ENCODE measurements at places on chromosomes 7 and 10.
A peak's percentile ranks its signal among the peaks of the same experiment; 100 is the strongest.

DNA sequence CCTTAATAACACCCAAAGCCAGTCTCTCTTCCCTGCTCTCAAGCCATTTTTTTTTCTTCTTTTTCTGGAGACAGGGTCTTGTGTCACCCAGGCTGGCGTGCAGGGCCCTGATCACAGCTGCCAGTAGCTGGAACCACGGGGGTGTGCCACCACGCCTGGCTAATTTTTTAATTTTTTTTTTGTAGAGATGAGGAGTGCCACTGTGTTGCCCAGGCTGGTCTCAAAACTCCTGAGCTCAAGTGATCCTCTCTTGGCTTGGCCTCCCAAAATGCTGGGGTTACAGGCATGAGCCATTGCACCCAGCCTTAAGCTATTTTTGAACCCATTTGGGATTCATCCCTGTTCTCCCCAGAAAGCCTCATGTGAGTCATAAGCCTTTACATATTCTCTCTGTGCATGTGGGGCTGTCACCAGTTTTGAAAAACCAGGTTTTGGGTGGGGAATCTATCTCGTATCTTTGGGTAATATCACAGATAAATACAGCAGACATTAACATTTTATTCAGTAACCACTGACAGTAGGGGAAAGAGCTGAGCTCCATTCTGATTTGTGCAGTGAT is 15.5 kb downstream of the ZNF487 start:
- peak; percentile 12 for DNase-seq

DNA sequence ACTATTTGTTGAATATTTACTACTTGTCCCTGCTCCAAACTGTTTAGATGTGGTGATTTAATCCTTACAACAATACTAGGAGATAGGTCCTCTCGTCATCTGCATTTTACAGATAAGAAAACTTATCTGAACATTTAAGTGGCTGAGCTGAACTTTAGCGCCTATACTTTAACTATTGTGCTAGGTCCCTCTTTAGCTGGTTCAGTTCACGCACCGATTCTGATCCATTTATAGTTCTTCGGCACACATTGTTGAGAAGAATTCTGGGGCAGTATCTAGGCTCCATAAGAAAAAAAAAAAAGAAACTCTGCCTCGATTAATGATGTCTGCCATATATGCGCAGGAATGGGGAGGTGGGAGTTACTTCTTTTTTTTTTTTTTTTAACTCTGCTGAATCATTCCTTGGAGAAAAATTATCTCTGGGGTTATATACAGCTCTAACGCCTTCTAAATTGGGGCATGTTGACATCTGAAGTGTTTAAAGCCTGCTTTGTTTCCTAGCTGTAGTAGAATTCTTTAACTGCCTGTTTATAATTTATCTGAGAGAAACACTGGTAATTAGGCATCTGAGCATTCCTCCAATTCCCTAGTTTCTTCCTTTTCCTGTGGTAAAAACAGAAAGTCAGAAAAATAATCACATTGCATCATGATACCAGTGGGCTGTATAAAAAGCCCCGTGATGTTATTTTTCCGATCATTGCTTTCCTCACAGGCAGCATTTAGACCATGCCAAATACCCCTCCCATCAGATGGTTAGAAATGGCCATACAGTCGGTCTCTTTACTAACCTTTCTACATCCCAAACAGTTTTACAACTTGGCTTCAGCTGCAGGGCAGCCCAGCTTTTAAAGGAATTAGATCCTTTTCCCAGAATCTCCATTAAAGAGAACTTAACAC is 98.5 kb upstream of the KDM7A start:
- no peak for DNase-seq

DNA sequence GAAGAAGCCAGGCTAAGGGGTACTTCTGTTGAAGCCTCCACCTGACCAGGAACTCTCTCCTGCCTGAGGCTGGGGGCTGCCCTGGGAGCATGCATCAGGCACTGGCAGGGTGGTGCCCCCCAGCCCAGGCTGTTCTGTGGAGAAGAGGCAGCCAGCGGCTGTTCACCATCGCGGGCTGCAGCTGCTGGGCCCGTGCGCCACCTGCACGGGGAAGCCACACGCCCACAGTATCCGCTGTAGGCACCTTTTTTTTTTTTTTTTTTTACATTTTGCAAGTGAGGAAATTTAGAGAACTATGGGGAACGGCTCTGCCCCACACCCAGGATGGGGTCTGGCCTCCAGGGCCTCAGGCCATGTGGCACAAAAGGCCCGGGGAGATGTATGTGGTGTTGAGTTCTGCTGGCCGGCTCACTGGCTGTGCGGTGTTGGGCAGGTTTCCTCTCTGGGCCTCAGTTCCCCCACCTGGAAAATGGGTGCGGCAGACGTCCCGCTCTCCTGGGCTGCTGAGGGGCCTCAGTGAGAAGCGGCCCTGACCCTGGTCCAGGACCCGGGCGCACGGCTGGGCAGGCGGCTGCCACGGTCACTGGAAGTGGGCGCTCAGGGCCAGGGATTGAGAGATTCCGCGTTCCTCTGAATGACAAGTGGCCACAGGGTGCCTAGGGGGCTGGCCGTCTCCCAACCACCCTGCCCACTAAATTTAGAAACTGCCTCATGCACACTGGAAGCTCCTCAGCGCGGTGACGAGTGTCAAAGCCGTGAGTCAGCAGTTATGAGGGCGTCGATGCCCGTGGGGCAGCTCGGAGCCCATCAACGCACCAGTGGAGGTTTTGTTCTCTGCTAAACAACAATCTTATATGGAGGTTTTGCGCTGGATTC is 8.8 kb upstream of the INTS1 start:
- no peak for DNase-seq

DNA sequence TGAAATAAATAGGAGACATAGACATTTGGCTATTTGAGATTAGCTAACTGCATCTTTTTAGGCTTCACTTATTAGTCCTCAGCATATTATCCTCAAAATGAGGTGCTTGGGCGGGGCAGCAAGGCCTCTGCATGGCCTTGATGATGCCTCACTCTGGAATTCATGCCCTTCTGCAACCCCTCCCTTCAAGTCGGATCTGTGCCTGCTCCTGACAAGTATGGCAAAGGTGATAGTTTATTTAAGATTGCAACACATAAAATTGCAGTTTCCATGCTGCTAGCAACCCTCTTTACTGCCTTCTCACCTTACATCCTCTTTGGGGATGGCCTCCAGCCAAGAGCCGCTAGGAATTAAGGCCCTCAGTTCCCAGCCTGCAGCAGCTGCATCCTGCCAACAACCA is 241.3 kb upstream of the ADARB2 start:
- DNase-seq, result no peak

- DNase-seq, result no peak
Observed at GRCh38 chr10:7312488-7312857, 98.4 kb downstream of the SFMBT2 start.

DNA sequence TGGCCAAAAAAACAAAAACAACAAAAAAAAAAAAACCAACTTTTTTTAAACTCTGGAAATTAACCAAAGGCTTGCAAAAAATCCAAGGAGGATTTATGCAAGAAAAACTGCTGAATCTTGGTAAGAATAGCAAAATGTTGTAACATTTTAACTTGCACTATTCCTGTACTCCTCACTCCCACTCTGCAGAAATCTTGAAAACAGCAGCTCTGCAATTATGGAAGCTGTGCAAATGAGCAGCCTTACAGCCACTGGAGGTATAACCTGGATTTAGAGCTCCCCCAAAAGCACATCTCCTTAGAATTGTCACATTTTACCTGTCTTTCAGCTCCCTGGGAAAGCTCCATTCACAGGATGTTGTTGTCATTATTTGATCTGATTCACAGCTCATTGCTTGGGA is 41.8 kb upstream of the LRGUK start:
- no peak for DNase-seq

DNA sequence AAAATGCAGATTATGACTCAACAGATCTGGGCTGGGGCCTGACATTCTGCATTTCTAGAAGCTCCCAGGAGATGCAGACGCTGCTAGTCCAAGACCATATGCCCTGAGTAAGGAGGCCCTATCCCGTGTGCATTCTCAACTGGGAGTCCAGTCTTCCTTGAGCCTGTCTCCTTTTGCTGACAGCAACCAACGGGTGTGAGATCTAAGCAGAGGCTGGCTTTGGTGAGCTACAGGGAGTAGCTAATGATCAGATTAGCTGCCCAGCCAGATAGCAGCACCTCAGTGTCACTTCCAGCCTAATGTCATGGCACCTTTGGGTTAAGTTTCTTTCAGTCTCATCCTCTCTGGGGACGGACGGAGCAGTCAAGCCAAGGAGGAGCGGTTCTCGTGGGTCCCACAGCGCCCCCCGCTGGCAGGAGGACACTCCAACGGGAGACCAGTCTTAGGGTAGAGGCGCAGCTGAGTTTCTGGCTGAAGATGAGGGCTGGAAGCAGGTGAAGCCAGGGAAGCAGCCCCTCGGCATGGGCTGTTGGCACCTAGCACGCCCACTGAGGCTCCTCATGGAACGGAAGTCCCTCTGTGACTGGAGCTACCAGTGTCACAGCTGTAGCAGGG is 154.0 kb downstream of the CCDC3 start:
- DNase-seq, result peak; percentile 34

DNA sequence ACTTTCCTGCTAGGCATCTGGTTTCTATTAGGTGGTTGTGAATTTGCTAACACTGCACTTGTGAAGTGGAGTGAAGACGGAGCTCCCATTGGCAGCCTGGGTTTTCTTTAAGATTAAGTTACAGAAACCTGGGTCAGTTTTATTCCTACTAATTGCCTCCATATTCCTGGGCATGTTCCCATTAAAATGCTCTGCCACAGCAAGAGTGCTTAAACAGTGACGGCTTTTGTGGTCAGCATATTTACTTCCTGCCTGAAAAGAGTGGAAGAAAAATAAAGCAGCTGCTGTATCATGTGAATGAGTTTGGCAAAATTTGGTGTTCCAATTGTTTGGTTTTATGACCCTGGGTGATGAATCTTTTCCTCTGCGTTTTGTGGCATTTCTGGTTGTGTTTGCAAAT is 96.9 kb upstream of the PLXDC2 start:
- DNase-seq, result no peak

GRCh38 chr7:23721456-23721855 is 11.4 kb downstream of the STK31 start:
- DNase-seq, result no peak

DNA sequence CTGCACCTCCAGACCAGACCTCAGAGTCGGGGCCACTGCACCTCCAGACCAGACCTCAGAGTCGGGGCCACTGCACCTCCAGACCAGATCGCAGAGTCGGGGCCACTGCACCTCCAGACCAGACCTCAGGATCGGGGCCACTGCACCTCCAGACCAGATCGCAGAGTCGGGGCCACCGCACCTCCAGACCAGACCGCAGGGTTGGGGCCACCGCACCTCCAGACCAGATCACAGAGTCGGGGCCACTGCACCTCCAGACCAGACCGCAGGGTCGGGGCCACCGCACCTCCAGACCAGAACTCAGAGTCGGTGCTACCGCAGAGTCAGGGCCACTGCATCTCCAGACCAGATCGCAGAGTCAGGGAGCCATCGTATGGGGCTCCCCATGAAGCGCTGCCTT is 105.9 kb downstream of the ACTR3B start:
- DNase-seq, result no peak

GRCh38 chr10:94607111-94607510 is 61.5 kb downstream of the HELLS start:
- peak; percentile 56 for DNase-seq

DNA sequence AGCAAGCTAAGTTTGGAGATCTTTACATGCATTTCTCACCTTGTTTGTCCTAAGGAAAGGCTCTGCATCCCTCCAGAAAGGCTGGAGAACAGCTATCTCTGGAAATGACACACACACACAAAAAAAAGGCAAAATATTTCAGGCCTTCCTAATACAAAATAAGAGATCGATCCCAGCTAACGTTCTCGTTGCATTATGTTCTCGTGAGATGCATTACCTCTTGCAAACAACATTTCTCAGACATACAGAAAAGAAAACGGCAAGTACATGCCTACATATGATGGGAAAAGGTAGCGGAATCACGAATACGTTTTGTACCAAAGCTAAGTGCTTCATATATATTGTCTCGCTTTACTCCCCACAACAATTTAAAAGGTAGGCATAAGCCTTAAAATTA is 488 bp downstream of the MTERF1 start:
- DNase-seq, result no peak

DNA sequence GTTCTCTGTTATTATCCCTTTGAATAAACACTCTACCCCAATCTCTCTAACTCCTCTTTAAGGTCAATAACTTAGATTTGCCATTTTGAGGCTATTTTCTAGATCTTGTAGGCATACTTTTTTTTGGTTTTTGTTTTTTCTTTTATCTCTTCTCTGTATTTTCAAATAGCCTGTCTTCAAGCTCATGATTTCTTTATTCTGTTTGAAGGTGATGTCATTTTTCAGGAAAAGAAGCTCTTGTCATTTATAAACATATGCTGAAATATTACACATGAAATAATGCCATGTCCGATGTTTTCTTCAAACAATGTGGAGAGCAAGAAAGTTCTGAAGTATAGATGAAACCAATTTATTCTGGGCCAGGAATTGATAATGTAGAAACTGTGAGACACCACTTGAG is 57.5 kb upstream of the CABCOCO1 start:
- DNase-seq, result no peak

- no peak for DNase-seq
Observed at GRCh38 chr7:31100871-31101270, 48.8 kb downstream of the ADCYAP1R1 start.

DNA sequence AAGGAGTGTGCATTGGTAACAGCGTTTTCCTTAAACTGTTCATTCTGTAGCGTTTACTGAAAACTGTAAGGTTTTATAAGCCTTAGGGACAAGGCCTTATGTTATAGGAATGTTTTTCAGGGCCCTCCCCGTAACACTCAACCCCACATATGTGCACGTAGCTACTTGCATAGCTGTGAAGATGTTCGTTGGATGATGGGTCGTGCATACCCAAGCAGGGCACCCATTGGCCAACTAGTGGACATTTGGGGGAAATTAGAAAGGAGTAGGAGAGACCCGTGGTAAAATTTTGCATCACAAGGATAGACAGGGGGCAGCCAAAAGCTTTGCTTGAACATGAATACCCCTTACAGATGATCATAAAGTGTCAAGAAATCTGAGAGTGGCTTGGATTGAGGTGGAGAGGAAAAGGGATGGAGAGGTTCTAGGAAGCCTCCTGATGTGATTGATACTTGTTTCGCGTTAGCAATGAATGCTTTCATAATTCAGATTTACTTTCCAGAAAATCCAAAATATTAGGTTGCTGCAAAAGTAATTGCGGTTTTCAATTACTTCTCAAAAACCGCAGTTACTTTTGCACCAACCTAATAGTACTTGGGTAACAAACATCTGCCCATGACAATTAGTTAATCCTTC is 878 bp downstream of the SEC61A2 start:
- DNase-seq, result peak; percentile 72

- no peak for DNase-seq
Observed at GRCh38 chr10:51397695-51398094, 301.7 kb downstream of the CSTF2T start.

DNA sequence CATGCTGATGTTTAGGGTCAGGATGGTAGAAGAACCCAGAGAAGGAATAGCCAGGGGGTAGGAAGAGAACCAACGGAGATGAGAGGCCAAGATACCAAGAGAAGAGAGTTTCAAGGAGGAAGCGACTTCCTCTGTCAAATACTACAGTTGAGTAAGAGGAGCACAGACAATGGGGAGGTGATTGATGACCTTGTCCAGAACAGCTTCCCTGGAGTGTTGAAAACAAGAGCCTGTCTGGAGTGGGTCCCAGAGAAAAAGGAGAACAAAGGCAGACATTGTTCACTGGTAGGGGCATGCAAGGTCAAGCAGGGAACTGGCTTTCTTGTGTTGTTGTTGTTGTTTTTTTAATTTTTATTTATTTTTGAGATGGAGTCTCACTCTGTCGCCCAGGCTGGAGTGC is 9.6 kb upstream of the TRIM56 start:
- no peak for DNase-seq
